ENCODE measurements at places on chromosomes 2 and 18.

DNA sequence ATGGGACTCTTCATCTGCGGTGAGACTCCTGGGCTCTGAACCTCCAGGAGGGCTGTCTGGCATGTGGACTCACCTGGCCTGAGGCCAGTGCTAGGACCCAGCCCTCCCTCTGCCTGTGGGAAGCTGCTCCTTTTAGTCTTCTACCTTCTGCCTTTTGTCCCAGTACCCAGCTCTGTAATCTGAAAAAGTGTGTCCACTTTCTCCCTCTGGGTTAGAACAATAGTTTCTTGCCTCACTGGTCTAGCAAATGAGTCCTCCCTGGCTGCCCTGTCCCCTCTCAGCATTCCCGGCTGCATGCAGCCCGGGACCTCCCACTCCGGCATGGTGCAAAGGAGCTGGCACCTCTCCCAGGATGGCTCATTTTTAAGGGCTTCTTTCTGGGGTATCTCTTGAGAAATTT lies 25.9 kb downstream of the GKN2 start:
- no peak for DNase-seq

DNA sequence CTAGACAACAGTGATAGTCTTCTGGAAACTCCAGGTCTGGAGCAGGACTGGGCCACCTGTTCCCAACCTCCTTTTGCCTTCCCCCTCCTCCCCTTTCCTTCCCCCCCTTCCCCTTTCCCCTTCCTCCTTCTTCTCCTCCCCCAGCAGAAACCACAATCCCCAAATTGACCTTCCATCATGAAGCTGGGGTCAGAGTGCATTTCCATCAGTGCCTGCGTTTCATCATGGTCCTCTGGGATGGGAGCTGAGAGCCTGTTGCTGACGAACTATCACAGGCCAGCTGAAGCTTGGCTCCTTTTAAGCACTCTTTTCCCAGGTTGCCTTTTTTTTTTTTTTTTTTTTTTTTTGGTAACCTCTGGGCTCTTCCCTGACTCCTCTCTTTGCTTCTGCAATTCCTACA lies 52.6 kb upstream of the SMAD2 start:
- no peak for DNase-seq

DNA sequence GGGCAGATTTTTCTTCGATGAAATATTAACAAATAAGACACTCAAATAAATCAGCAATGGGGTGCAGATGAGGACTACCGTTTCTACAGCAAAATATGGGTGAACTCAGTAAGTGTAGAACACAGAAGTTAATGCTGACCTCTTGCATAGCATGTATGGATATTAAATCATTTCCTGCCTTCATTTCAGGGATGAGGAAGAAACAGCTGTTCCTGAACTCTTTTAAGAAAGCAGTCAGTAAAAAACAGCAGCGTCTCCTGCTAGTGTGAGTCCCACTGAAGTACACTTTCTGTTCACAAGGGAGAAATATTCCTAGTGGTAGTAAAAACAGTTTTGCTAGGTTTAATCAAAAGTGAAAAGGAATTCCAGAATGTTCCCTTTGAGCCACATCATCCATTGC lies 379.0 kb downstream of the ZEB2 start:
- DNase-seq, result no peak

DNA sequence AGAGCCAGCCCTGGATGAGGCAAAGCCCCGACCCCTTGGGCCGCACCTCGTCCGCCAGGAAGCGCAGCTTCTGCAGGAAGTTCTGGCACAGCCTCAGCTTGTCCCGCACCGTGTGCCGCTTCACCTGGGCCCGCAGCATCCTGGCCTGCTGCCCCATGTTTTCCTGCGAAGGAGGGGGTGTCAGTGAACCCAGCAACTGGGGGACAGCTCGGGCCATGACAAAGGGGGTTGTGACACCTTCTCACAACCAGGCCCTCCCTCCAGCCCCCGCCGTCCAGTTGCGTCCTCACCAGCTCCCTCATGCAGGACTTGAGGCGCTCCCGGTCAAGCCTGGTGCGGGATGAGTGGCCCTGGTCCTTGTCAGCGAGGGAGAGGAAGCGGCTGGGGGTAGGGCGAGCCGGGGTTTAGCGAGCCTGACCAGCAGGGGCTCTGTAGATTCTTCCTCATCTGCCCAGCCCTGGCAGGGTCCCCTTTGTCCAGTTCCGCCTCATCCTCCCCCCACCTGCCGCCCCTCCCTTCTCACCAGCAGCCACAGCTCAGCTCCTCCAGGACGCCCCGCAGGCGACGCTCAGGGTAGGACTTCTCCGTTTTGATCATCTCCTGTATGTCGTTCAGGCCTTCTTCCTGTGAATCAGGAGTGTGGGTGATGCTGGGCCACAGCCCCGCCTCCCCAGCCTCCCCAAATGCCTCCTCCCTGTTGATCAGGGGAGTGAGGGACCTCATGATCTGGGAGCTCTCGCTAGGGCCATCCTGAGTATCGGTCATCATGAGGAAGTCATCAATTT lies 606 bp downstream of the OTOF start:
- DNase-seq, result no peak

DNA sequence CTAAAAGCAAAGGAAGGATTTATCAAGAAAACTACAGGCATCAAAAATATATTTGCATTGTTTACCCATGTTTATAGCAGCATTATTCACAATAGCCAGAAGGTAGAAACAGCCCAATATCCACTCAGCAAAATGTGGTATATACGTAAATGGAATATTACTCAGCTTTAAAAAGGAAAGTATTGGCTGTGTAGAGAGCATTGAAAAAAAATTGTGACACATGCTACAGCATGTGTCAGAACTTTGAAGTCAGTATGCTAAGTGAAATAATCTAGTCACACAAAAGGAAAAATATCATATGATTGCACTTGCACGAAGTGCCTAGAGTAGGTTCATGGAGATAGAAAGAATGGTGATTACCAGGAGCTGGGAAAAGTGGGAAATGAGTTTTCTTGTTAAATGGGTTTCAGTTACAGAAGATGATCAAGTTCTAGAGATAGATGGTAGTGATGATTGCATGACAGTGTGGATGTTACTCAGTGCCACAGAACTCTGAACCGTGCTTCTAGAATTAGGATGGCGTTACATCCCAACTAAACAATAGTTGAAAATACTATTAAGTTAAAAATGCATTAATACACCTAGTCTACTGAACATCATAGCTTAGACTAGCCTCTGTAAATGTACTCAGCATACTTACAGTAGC lies 20.1 kb downstream of the ANKRD12 start:
- DNase-seq, result no peak

GRCh38 chr2:106138543-106139237 lies 55.4 kb downstream of the UXS1 start:
- no peak for DNase-seq

DNA sequence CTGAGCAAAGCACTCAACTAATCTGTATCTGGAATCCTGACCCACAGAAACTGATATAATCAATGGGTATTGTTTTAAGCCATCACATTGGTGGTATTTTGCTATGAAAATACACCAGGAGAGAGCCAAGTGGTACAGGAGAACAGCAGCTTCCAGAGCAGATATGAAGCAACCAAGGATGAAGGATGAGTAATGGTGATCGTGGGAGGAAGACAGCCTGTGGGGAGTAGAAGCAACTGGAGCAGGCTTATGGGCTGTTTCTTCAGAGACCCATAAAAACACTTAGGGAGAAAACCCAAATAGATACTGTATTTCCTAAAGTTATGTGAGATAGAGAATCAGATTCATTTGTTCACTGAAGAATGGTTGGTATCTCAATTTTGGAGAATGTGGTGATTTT lies 330.8 kb downstream of the NUP35 start:
- DNase-seq, result no peak

DNA sequence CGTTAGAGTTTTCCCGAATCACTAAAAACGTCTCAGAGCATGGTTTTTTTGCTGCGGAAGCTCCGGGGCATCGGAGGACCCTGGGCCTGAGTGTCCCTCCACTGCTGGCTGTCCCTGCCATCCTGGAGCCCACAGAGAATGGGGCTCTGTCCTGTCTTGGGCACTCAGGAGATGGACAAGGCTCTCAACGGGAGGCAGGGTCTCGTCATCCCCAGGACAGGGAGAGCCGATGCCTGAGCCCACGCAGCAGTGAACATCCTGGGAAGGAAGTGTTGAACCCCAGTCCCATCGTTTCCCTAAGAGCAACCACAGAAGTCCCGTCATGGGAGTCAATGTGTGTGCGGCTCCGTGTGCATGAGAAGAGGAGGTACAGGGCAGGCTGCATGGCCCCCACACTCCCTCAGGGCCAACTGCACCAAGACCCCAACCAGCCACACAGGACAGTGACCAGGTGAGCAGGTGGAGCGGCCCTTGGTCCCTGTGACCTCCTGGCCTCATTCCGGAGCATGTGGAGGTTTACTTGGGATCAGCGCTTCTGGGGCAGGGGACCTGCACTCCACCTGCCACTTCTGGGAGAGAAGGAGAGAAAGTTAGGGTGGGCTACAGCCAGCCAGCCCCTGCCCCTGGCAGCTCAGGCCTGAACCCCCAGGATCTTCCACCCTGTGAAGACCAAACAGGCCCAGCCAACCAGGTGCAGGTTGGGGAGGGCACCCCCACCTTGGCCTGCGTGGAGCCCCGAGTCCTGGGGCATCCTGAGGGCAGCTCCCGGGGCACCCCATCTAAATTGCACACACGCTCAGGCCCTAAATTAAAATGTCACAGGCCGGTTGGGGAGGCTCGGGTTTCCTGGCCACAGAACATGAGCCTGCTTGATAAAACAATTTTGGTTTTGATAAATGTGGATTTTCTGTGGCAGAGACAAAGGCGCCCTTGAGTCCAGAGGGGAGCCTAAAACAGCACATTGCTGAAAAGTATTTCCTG lies 3.1 kb upstream of the SNED1 start:
- no peak for DNase-seq

GRCh38 chr2:157264099-157264498 lies 6.6 kb downstream of the GALNT5 start:
- DNase-seq, result no peak

GRCh38 chr18:37430357-37431076 lies 135.1 kb downstream of the CELF4 start:
- DNase-seq, result no peak

GRCh38 chr2:28401411-28401810 lies 8.8 kb downstream of the FOSL2 start:
- DNase-seq, result no peak

DNA sequence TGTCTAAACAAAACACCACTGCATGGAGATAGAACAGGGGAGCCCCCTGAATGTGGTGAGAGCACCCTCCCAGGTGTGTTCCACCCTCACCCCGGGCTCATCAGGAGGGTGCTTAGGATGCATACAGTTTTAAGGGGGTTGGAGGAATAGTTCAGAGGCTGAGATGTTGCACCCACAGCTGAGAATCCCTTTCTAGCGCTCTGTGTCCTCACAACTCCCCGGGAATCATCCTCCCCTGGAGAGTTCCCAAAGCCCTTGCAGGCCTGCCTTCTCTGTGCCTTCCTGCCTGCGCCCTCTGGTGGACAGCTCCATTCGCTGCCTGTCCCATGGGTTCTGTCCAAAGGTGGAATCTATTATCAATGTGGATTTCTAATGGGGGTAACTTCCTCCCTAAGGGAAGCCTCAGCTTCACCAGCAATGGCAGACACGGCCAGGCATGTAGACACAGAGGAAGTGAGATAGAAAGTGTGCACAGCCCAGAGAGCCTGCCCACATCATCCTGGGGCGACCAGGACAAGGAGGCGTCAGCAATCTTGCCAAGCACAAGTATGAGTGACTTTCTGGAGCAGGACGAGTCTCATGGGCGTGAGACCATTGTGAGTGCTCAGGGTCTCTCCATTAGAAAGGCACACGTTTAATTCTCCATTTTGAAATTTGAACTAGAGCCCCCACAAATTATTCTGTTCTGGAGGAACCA lies 1.2 kb upstream of the UGT1A5 start:
- DNase-seq, result peak; percentile 21

DNA sequence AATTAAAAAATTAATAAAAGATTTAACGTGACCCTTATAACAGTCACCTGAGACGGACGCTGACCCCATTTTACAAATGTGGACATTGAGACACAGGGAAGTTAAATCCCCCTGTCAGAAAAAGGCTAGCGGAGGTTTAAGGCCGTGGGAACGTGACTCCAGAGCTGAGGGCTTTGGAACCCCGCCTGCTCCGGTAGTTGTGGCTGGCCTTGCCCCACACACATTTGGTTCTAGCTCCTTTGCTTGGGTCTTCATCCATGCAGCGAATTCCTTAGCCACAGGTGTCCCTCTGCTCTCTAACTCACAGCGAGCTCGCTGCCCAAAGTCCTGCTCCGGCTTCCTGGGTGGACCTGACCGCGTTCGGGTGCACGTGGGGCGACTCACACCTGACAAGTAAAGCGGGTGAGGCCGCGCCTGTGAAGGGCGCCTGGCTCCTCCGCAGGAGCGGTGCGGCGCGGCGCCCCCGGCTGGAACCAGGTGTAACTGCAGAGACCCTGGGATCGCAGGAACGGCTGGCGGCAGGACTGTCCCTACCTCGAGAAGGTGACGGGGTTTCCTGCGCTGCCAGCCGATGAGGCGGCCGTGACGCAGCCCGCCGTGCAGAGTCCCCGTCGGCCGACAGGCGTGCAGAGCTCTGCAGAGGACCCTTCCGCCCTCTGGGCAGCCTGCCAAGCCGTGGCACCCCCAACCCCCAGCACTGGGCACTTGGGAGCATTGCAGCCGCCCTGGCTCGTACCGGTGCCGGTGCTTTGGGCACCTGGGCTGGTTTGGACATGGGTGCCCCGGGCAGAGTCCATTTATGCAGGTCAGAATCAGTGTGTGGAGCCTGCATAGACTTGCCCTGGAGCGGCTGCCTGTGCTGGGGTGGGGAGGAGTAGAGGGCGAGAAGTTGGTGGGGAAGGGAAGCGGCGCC lies 2.4 kb upstream of the PROC start:
- DNase-seq, result peak; percentile 69

- no peak for DNase-seq
Measured at GRCh38 chr2:215796140-215796855, 217.1 kb downstream of the MREG start.

DNA sequence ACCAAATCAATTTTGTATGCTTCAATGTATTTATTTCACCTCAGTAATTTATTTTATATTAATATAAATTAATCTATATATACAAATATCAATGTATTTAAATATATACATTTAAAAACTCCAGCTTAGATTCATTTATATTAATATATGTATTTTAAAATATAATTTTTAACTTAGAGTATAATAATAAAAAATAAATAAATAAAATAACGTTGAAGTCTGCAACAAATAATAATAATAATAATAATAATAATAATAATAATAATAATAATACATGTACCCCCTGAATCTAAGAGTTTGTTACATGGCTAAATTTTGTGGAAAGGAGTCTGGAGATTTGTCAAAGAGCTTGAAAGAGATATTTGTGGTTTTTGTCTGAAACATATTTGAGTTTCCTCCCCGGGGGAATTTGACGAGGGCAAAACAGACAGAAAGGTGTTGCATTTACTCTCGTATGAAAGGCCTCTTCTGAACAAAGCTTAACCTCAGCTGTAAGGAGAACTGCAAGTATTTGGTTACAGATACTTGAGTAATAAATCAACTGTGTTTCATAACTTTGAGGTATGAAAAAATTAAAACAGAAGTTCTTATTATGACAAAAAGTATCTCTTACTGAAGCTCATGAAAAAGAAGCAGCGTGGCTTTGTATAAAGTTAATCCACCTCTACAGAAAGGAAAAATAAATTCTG lies 93.4 kb downstream of the CDH19 start:
- DNase-seq, result no peak
